ENCODE measurements at places on chromosomes 2 and 18.

DNA sequence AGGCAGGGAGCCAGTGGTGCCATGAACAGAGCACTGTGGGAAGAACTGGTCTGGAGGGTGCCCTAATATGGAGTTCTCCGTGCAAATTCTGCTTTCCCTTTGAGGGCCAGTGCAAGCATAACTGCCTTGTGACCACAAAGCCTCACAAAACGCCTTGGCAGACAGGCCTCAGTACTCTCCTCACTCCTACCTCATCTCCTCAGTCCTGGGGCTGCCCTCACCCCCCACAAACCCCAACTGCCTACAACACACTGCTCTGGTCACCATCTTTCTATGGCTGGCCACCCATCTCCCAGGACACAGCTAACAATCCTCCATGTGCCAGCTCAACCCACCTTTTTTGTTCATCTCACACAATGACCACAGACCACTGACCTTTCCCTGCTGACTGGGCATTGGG lies 8.9 kb downstream of the COX5B start:
- DNase-seq, result no peak

GRCh38 chr2:8392098-8392866 lies 289.6 kb upstream of the ID2 start:
- no peak for DNase-seq

DNA sequence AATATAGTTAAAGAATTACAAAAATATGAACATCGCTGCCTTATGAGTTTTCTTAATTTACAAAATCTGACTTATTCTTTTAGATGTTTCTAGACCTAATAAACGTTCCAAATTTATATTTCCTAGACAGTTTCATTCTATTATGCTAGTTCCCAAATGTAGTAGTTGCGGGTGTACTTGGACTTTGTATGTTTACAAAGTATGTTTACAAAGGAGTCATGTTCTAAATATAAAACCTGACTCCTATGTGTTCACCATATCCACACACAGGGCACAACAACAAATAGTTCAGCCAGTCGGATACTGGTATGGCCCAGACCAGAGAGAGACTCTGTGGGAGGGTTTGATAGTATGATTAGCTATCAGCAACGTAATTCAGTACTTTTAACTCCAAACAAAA lies 230.7 kb downstream of the KCNH7 start:
- DNase-seq, result no peak

GRCh38 chr2:241000831-241001321 lies 2.5 kb downstream of the SNED1 start:
- DNase-seq, result no peak

DNA sequence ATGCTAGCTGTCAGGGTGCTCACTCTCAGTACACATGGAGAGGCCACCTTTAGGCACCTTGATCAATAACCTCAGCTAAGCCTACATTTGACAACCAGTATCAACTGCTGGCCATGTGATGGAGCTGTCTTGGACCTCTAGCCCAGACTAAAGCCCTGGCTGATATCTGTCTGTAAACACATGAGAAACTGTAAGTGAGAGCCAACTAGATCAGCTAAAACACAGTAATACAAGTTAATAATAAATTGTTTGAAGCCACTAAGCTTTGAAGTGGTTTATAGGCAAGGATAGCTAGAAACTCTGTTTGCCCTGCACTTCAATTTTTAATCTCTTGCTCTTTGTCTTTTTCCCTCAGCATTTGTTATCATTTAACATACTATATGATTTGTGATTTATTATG lies 407.1 kb downstream of the SPAG16 start:
- no peak for DNase-seq

DNA sequence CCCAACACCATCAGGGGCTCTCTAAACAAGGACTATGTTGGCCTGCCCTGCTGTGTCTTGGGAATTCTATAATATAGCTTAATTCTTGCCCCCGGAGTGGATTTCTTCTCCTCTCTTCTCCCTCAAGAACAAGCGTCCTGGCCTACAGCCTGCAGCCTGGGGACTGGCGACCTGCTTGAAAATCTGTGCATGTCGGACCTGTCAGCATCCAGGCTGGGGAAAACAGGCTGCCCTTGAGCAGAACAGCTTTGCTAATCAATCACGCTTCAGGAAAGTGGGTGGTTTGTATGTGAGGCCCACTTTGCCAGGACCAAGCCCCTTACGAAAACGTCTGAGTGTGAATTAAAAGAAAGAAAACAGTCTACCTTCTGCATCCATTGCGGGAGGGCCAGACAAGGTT lies 116.7 kb downstream of the BCL2 start:
- no peak for DNase-seq

DNA sequence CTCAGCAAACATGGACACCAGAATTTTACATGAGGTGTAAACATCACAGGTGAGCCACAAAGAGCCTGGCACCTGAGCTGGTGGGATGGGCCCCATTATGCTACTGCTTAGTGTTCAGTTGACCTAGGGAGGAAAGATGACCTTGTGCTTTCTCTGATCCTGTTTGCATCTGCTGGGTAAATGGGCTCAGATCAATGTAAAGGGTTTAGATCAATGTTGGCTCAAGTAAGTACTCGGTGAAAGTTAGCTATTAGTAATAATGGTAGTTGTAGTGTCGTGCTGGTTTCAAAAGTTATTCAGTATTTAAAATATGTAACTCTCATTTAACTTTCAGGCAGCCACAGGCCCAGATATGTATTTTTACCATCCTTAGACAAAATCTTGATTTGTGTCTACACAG lies 19.8 kb downstream of the ABHD3 start:
- DNase-seq, result no peak

- DNase-seq, result no peak
Observed at GRCh38 chr2:220695397-220696279, 876.5 kb downstream of the EPHA4 start.

DNA sequence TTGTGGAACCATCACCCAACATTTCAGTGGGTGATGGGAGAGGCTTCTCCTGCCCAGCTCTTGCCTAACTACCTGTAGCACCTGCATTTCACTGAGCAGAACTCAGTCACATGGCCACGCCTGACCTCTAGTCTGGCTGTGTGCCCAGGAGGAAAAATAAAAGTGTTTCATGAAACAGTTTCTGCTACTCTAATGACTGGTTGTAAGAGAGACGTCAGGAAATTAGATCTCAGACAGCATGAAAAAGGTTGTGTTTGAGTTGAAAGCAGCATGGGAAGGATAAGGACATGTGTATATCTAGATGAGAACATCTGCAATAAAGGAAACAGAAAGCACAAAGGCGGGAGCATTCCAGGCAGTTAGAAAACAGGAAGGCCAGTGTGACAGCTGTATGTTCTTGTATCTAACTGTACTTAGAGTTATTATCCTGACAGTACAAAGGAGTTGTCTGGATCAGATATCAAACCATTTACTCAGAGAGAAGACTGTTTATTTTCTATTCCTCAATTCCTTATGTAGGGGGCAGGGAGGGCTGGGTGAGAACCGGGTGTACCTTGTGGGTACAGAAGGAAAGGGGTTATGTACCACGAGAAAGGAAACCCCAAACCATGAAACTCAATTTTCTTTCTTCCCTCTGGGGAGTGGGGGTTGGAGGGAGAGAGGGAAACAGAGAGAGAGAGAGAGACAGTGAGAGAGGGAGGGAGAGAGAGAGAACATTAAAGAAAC lies 307.4 kb upstream of the VWC2L start:
- DNase-seq, result no peak

- DNase-seq, result no peak
Observed at GRCh38 chr2:163247156-163247846, 408.7 kb upstream of the KCNH7 start.

Measured in frontal cortex (tissue), 4 donors.